Colonic mucosa (tissue), 4 donors: ENCODE measurements at places on chromosomes 6 and 20. TPM values are rescaled to one million over a fixed set of nuclear protein-coding genes. Genes with fewer than 3 reads are reported as not detected.

CLPSL1 gene
- total RNA-seq = not detected

LCA5 gene
- total RNA-seq = 0.74 TPM

- DNase-seq = no peak
Observed at GRCh38 chr6:4637691-4638433, 138.3 kb upstream of the CDYL start.

DNA sequence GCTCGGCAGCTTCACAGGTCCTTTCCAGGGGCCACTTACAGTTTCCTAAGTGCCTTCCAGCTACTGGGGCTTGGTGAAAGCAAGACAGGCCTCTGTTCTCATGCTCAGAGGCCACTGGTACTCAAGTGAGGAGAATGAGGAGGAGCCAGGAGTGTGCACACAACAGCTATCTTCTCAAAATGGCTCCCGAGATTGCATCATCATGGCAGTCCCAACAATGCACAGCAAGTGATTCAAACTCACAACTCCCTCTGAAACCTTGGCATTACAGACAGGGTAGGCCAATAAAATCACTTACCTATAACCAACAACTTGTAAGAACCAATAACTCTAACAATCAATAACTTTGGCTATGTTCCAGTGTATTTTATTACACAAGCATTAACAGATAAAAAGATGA is 77.4 kb downstream of the RALGAPA2 start:
- no peak for DNase-seq

GRCh38 chr6:44120692-44121443 is 6.4 kb downstream of the MRPL14 start:
- no peak for DNase-seq

- DNase-seq = no peak
Observed at GRCh38 chr20:38435555-38435939, 419 bp upstream of the SNHG17 start.

DNA sequence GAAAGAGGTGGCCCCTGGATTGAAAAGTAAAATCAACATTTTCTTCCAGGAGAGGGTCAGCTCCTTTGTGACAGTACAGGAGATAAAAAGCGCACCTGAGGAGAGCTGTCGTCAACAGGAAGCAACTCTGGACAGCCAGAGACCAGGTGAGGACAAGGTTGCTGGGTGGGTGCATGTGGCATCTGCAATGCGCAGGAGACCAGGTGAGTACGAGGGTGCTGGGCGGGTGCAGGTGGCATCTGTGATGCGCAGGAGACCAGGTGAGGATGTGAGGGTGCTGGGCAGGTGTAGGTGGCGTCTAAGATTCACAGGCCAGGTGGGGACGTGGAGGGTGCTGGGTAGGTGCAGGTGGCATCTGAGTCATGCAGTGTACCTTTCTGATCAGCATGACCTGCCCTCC is 38.4 kb downstream of the WDR27 start:
- no peak for DNase-seq

GRCh38 chr6:159119791-159120190 is 49.4 kb upstream of the FNDC1 start:
- no peak for DNase-seq

DNA sequence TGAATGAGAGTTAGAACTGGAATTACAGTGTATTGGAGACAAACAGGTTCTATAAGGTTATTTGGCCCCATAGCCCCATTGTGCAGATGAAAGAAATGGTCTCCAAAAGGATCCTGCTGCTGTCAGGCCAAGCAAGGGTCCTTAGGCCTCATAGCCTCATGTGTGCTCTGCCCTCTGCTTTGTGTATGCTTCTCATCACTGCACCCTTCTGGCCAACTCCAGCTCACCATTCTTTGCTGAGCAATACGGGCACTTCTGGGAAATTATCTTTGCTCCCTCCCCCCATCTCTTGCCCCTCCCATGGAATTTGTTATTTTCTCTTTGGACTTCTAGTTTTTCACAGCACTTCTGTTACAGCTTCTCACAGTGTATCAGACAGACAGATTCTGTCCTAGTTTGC is 298.8 kb downstream of the FOXA2 start:
- no peak for DNase-seq
